ENCODE measurements at places on chromosomes 3 and 15.

- no peak for DNase-seq
Observed at GRCh38 chr15:51374131-51374530, 32.7 kb downstream of the GLDN start.

DNA sequence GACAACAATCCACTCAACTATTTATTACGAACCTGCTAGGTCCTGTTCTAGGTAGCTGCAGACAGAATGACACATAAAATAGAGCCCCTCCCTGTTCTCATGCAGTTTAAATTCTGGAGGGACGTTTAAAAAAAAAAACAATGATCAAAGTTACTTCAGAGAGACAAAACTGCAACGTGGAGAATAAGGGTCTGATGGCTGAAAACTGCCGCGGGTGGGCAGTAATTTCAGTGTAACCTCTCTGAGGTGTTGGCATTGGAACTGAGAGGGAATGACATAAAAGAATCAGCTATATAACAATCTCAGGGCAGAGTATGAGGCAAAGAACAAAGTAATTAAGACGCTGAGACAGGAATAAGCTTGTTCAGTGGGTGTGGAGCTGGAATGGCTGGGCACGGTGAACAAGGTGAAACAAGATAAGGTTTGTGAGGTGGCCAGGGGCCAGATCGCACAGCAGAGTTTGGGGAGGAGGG, 19.5 kb downstream of the TBL1XR1 start:
- no peak for DNase-seq

- no peak for DNase-seq
Observed at GRCh38 chr3:167978071-167978470, 117.7 kb downstream of the GOLIM4 start.

DNA sequence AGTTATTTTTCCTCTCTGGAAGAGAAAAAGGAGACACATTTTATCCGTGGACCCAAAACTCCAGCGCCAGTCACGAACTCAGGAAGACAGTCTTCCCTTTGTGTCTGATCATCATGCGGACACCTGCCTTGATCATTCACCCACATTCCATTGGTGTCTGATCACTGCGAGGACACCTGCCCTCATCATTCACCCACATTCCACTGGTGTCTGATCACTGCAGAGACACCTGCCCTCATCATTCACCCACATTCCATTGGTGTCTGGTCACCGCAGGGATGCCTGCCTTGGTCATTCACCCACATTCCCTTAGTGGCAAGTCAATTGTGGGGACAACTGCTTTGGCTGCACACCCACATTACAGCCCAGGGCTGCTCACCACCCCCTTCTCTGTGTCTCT, 148.9 kb downstream of the ROBO1 start:
- no peak for DNase-seq
